ENCODE measurements at places on chromosomes 4 and X.

GRCh38 chrX:37651921-37652452 lies 33.6 kb upstream of the XK start:
- no peak for DNase-seq

DNA sequence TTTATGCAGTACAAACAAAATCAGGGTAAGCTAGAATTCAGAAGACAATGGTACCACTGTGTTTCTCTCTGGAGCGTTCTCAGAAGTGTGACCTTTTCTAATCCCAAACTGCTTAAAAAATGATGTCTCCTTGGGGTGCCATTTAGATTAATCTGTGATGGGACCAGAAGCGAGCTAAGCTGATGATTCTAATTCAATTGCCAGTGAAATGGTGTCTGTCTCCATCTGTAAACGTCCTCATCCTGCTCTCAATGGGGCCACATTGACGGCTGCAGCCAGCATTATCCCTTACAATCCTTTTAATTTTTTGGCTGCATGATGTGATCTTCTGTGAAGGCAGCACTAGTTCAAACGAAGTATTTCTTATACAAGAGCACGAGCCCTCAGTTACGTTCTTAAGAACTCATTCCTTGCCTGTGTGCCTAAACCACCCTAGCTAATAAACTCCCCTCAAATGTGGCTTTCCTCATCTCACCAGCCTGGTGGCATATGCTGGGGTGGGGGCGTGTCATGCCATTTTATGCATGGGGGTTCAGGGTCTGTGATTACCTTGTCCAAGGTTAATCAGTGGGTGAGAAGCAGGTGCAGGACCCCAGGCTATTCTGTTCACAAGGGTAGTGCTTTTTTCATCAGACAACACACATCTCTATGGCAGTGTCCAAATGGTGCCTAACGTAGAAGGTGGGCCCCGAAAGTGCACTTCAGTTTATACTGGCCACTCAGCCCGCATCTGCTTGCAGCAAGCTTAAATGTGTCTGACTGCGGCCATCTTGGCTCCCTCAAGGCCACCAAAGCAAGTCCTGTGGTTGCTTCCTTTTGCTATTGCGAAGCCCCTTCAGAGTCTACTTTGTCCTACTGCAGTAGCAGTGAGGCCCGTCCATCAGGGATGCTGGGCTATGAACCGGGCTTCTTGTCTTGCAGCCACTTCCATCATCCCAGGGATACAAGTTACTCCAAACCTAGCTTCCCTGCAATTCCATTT lies 45.7 kb upstream of the SLC2A9 start:
- DNase-seq: no peak

- no peak for DNase-seq
These were observed 312.0 kb upstream of the ZCCHC13 start for GRCh38 chrX:73992019-73992418.

GRCh38 chr4:106595906-106596305 lies 227.3 kb upstream of the GIMD1 start:
- no peak for DNase-seq

DNA sequence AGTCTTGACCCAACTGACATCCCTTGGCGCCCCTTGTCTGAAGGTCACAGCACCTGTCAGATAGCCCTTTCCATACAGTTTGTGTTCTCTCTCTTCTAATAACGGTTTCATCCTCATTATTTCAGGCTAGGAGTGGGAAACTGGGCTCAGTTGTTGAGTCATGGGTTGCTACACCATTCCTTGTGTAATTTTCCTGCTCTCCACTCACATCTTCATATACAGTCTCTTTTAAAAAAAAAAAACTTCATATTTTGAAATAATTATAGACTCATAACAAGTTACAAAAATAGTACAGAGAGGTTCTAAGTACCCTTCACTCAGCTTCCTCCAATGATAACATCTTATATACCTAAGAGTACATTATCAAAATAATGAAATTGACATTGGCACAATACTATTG lies 60.2 kb upstream of the GRPR start:
- no peak for DNase-seq

GRCh38 chrX:154490021-154490413 lies 412 bp downstream of the SLC10A3 start:
- peak; percentile 76 for DNase-seq

- no peak for DNase-seq
These were observed 862.8 kb downstream of the TRIML1 start for GRCh38 chr4:189001971-189002450.

DNA sequence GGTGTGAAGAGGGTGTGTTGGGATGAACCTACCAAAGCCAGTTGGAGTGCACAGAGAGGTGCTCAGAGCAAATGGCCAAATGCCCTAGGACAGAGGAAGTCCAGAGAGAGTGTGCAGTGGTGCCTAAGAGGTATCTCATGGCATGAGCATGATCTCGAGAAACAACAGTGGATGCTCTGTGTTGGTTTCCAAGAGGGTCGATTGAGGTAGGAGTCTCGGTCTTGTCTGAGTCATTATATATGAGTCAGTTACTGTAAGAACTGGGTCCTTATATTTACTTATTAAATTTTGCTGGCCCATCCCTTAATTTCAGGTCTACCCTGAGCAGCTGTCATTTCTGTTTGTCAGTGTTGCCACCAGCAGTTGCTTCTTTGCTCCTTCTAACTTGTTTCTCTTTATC lies 86.6 kb upstream of the TMEM150C start:
- DNase-seq: no peak

DNA sequence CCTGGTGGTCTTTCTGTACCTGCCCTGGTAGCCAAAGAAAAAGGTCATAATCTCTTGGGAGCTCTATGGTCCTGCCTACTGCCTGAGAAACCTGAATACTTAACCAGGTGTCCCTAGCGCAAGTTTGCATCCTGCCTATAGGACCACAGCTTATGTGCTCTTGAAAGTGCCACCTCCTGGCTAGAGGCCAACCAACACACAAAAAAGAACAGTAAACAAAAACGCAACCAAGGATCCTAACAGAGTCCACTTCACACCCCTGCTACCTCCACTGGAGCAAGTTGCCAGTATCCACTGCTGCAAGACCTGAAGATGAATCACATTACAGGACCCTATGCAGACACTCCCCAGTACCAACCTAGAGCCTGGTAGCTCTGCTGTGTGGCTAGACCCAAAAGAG lies 103.2 kb upstream of the PABPC5 start:
- no peak for DNase-seq

- DNase-seq: no peak
These were observed 657.2 kb upstream of the DIAPH2 start for GRCh38 chrX:96027407-96027806.

GRCh38 chr4:76309939-76310550 lies 3.5 kb downstream of the STBD1 start:
- DNase-seq: no peak

DNA sequence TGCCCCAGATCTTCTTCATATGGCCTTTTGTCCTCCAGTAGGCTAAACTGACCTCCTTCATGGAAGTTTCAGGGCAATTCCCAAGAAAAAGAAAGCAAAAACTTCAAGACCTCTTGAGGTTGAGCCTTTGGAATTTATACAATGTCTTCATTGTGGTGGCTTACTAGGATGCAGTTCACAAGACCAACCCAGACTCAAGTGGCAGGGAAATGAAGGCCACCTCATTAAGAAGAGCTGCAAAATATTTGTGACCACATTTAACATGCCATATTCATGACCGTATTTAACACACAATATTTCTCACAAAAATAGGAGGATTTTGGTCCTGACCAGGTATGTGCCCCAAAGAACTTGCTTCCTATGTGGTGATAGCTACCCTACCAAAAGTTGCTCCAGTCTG lies 605.5 kb upstream of the PITX2 start:
- DNase-seq: no peak

Measured in Karpas-422 (cell line).